ENCODE measurements at places on chromosomes 4 and X.

DNA sequence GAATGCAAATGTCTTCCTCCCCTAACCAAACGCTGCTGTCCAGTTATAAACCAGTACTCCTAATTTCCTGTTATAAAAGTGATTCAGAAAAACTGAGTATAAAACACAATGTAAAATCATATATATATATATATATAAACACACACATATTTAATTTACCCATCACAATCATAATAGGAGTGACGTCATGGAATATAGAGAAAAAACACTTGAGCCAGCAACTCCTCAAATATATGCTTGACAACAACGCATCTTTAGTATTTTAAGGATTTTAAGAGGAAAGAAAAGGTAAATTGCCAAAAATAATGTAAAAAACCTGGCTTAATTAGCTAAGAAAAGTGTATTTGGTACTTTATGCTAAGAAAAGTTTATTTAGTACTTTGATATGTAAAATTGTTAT, 2701.7 kb downstream of the PCDH7 start:
- DNase-seq = no peak

- no peak for DNase-seq
Measured at GRCh38 chrX:71545364-71545763, 12.5 kb downstream of the OGT start.

DNA sequence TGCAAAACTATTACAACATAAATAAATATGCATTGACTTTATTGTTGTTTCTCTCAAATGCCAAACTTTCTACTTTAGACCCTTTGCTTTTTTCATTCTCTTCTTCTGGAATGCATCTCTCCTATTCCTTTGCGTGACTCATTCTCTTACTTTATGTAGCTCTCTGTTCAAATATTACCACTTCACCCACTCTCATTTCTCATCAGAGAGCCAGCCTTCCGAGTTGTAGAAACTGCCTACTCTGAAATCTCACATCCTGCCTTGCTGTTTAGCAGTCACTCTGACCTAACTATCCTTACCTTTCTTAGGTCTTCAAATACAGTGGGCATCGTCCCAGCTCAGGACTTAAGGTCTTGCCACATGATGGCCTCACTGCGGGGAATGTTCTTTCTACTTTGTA, 143.5 kb downstream of the GALNTL6 start:
- no peak for DNase-seq

- no peak for DNase-seq
Measured at GRCh38 chrX:97494756-97495372, 611.2 kb downstream of the RPA4 start.

- no peak for DNase-seq
Measured at GRCh38 chr4:26763648-26764047, 97.0 kb upstream of the STIM2 start.

DNA sequence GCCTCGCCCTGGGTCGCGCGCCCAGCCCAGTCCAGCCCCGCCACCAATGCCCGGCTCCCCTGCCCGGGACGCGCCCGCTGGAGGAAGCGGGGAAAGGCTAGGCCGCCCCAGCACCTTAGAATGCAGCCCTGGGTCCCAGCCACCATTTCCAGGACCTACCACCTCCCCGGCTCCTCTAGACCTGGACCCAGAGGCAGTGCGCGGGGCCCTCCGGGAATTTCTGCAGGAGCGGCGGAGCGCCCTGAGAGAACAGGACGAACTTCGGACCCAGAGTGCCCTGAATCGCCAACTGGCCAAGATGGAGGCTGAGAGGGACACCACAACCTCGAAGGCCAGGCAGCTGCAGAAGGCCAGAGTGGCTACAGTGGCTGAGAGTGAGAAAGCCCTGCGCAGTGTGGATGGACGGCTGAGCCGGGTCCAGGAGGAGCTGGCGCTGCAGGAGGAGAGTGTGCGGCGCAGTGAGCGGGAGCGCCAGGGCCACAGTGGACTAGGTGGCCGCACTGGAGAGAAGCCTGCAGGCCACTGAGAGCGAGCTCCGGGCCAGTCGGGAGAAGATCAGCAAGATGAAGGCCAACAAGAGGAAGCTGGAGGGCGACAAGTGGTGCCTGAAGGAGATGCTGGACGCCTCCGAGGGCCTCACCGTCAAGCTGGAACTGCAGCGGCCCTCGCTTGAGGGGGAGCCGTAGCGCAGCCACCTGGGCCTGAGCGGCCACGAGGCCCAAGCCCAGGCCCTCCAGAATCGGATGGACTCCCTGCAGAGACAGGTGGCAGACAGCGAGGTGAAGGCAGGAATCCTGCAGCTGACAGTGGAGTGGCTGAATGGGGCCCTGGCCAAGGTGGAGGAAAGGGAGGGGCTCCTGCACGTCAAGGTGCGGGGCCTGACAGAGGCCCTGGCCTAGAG, 15.5 kb downstream of the SMIM10L2A start:
- no peak for DNase-seq

- no peak for DNase-seq
Measured at GRCh38 chr4:87388901-87389300, 2.1 kb downstream of the HSD17B11 start.

- DNase-seq = no peak
Measured at GRCh38 chrX:75327607-75328006, 53.7 kb downstream of the UPRT start.

GRCh38 chr4:111040904-111041303, 418.0 kb upstream of the PITX2 start:
- DNase-seq = no peak

DNA sequence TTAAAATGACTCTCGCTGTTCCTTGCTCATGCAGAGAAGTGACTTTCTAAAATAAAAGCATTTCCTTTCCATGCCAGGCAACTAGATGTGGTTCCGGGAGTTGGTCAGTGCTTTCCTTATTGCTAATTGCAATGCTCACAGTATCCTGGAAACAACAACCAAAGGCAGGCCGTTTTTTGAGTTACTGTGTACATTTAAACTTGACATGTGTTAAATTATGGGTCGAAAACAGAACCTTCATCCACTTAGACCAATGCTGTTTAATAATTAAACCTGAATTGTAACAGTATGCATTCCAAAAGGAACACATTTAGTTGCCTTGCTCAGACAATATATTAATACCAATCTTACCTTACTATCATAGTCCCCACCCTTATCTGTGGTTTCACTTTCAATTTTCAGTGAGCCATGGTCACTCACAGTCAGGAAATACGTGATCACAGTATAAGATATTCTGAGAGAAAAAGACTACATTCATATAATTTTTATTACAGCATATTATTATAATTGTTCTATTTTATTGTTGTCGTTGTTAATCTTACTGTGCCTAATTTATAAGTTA, 102.6 kb downstream of the HS6ST2 start:
- DNase-seq = no peak

DNA sequence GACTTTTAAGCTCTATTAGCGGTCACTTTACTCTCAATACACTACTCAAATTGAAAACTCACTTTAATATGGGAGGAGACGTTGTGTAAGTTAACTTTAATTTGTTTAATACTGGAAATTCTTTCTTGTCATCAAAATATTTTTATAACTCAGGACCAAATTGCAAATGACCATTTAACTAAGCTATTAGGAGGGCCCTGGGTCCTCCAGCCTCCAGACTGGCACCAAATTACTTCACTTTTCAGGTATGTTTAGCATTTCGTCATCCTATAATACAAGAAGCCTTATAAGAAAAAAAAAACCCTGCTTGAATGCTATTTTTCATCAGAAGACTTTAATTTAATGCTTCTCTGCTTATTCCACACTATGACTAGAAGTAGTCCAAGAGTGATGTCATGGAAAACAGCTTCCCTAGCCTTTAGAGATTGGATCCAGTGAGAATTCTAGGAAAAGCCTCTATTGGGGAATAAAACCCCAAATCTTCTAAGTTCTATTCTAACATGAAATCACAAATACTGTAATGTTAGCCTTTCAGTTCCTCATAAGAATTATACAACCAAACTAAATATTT, 6.6 kb downstream of the KLHL15 start:
- DNase-seq = no peak

DNA sequence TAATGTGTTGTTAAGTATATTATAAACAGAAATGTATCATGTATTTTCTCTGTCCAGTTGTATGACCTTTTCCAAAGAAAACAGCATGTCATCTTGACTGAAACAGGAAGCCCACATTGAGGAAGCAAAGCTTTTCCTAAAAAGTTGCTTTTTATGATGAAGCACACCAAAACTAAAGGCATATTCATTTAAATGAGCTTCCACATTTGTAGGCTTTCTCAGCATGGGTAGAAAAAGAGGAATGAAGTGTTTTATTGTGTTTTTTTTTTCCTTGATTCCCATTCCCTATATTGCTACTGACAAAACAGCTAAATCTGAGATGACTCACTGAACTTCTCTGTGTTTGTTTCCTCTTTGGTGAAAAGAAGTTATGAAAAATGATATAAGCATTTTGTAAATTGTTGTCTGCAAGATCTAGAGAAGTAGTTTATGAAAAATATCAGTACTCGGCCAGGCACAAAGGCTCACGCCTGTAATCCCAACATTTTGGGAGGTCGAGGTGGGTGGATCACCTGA, 32.5 kb upstream of the FRAS1 start:
- no peak for DNase-seq

DNA sequence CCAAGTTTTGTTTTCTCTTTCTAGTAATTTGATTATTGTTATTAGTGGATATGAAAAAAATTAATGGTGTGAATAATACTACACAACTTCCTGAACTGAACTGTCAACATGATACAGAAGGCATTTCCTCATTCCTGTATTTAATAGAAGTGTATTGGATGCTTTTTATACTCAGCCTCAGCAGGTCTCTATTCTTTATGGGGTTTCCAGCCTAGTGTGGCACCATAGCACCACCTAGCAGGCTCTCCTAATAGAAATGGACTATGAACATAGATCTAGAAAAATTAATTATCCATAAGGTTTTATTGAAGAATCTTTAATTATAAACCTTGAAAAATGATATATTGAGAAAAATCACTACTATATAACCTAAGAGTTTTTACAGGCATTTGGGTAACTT, 52.4 kb downstream of the GLRB start:
- no peak for DNase-seq

DNA sequence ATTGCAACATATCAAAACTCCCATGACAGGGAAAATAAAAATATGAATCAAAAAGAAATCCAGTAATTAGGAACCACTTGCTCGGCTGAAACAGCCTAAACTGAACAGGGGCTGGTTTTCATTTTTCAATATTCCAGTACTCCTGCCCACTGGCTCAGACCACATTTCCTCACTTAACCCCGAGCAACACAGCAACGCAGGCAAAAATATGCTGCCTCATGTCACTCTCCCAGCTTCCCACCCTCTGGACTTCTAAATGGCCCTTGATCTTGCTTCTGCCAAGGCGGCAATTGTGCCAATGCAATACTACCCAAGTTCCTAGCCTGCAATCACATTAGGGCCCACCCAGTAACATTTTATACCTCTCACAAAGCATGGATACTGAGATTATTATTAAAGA, 30.6 kb downstream of the USP46 start:
- no peak for DNase-seq

GRCh38 chrX:120242813-120243212, 7.8 kb upstream of the ZBTB33 start:
- no peak for DNase-seq

- no peak for DNase-seq
Measured at GRCh38 chrX:103879339-103879738, 47.3 kb upstream of the RAB9B start.

DNA sequence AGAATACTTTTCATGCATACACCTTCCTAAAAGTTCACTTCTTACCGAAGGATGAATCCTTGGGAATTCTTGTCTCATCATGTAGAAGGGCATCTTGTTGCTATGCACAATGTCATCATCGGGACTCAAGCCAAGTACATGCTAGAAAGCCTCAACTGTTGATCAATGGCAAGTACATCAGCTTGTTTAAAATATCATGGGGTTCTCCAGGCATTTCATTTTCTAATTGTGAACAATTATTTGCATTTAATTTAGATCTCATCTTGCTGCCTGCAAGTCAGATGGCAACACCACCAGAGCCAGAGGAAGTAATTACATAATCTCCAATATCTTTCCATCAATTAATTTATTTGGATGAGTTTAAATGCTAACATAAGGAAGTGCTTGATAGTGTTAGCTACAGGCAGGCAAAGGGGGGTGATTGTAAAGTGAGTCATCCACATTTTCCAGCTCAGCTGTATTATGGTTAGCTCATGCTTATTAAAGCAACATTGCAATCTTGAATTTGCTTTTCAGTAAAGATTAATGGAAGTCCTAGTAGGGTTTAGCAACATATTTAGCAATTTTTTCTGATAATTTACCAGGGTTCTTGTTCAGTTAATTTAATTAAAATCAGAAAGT, 356.5 kb downstream of the CBLL2 start:
- DNase-seq = no peak

- DNase-seq = no peak
Measured at GRCh38 chrX:72028701-72029470, 102.8 kb downstream of the RTL5 start.

- DNase-seq = no peak
Measured at GRCh38 chr4:140336730-140337129, 36.7 kb upstream of the SCOC start.

GRCh38 chrX:132613801-132614200, 125.0 kb upstream of the MBNL3 start:
- DNase-seq = no peak

GRCh38 chr4:84681486-84682274, 98.8 kb downstream of the CDS1 start:
- DNase-seq = no peak

DNA sequence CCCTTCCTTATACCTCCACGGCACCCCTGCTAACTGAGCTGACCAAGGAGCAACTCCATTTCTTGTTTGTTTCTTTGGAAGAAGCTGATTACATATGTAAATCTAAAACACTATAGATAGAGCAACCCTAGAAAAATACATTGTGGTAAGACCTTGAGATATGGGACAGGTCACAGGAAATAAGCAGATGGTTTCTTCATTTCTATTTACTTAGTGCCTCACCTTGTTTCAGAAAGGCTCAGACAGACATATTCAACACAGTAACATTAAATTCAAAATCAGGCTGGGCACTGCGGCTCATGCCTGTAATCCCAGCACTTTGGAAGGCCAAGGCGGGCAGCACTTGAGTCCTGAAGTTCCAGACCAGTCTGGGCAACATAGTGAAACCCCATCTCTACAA, 47.3 kb downstream of the IRF2 start:
- DNase-seq = no peak

- no peak for DNase-seq
Measured at GRCh38 chr4:118825799-118826198, 10.1 kb downstream of the SEC24D start.

GRCh38 chrX:56069299-56069931, 162.7 kb upstream of the KLF8 start:
- no peak for DNase-seq

DNA sequence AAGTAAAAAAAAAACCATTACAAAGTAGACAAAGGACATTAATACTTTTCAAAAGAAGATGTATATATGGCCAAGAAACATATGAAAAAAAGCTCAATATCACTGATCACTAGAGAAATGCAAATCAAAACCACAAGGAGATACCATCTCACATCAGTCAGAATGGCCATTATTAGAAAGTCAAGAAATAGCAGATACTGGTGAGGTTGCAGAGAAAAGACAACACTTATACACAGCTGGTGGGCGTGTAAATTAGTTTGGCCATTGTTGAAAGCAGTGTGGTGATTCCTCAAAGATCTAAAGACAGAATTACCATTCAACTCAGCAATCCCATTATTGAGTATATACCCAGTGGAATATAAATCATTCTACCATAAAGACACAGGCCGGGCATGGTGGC, 39.3 kb downstream of the TASL start:
- DNase-seq = no peak
